COR-L47 (cell line): ENCODE measurements at places on chromosomes 6 and 20.
A peak's percentile ranks its signal among the peaks of the same experiment; 100 is the strongest.

- DNase-seq = no peak
Measured at GRCh38 chr20:14303651-14304050, 33.8 kb downstream of the FLRT3 start.

- DNase-seq = no peak
Measured at GRCh38 chr6:3405679-3406078, 51.2 kb downstream of the SLC22A23 start.

DNA sequence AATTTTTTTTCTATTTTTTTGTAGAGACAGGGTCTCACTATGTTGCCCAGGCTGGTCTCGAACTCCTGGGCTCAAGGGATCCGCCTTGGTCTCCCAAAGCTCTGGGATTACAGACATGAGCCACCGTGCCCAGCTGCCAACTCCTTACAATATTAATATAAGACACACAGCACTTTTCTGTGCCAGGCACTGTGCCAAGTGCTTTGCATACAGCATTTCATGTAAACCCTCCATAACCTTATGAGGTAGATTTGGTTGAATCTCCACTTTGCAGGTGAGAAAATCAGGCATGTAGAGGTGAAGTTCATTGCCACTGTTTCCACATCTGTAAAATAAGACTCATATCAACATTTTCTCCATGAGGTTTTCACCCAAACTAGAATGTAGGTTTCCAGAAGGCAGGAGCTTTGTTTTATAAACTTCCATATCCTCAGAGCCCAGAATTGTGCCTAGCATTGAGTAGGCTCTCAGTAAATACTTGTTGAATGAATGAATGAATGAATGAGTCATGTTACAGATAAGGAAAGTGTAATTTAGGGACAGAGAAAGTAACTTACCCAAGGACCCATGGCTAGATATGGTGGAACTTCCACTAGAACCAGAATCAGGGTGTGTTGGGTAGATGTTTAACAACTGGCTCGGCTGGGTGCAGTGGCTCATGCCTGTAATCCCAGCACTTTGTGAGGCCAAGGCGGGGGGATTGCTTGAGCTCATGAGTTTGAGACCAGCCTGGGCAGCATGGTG lies 3.0 kb upstream of the CTNNBL1 start:
- no peak for DNase-seq

- DNase-seq = no peak
Measured at GRCh38 chr6:31352683-31353383, 4.1 kb downstream of the HLA-B start.

GRCh38 chr6:110776413-110776812 lies 38.9 kb downstream of the CDK19 start:
- DNase-seq = no peak

DNA sequence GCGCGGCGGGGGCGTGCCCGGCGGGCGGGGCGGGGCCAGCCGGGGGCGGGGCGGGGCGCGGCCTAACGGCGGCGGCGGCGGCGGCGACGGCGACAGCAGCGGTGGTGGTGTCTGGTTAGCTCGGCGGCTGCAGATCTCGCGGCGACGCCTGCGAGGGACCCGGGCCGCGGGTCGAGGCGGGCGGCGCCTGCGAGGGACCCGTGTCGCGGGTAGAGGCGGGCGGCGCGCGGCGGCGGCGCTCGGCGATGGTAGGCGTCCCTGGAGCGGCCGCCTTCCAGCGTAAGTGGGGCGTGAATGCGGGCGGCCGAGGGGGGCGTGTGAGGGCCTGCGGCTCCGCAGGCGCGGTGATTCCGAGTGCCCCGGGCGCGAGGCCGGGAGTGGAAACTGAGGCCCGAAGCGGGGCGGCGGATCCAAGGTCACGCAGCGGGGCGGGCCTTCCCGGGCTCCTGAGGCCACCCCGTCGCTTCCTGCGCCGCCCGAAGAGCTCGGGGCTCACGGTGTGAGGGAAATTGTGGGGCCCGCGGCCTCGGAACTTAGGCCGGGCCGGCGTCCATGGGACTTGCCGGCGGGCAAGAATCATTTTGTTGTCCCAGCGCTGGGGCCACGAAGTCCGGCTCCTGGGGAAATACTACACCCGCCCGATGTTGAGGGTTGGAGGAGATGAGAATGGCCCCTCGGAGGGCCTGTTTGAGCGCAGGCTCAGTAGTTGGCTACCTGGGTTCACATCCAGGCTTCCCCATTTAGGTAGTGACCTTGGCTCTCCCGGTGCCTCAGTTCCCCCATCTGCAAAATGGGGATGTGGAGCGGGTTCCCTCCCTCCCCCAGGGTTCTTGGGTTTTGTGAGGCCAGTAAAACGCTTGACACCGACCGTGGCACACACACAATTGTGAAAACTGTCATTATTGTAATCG lies at the start of gene CBFA2T2:
TSS of gene CBFA2T2 (plus strand) at position 74 of the 911 bp plus-strand sequence. CDS start at position 246, 172 bp downstream.
- DNase-seq = no peak

GRCh38 chr6:8085053-8085511 lies 17.3 kb downstream of the EEF1E1 start:
- DNase-seq = no peak

- no peak for DNase-seq
Measured at GRCh38 chr6:130119211-130119610, 100.8 kb downstream of the L3MBTL3 start.

GRCh38 chr6:34546551-34547321 lies 9.4 kb downstream of the SPDEF start:
- DNase-seq = peak; percentile 98

GRCh38 chr6:138162955-138163575 lies 1.3 kb downstream of the ARFGEF3 start:
- no peak for DNase-seq

DNA sequence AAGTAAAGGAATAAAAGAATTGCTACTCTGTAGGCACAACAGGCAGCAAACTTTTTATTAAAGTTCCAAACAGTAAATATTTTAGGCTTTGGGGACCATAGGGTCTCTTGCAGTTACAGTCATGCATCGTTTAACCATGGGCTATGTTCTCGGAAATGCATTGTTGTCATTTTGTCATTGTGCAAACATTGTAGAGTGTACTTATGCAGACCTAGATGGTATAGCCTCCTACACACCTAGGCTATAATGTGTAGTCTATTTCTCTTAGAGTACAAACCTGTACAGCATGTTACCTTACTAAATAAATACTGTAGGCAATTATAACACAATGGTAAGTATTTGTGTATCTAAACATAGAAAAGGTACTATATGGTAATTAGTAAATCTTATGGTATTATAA lies 54.7 kb downstream of the CDS2 start:
- DNase-seq = no peak

- no peak for DNase-seq
Measured at GRCh38 chr6:116476002-116476678, 15.0 kb downstream of the CALHM6 start.

DNA sequence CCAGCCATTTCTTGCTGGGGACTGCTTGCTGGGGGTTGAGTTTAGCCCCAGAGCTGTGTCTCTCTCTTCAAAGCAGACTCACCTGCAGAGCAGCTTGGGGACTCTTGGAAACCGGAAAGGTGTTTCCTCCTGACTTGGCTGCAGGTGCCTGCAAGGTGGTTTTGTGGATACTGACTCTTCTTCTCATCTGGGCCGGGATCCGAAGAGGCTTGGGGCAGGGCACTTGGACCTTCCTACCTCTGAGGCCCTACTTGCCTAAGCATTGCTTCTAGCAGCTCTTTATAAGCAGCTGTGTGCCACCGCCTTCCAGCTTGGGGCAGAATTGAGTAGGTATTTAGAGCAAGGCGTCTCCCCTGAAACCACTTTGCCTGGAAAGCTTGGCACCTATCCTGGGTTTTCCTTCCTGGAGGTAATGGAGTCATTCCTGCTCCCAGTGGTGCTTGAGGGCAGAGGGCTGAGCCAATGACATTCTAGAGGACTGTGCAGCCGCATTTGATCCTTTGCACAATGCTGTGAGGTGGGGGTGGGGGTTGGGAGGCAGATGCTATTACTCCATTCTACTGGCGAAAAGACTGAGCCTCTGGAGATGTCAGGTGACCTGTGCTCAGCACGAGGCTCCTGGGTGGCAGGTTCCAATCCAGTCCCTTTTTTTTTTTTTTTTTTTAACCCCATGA lies 3.4 kb upstream of the CTSZ start:
- DNase-seq = no peak

DNA sequence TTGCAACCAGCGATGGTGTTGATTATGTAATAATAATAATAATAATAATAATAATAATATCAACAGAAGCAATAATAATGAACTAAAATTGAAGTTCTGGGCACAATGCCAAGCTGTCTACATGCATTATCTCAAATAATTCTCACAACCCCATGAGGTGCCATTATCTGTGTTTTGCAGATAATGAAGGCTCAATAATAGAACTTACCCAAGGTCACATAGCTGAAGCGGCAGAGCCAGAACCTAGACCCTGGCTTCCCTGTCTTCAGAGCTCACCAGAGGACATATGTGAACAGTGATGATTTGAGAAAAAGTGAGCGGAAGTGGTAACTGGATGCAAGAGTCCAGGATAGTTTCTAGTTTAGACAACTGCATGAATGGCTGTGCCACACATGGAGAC lies 91.0 kb downstream of the HIVEP1 start:
- peak; percentile 29 for DNase-seq

DNA sequence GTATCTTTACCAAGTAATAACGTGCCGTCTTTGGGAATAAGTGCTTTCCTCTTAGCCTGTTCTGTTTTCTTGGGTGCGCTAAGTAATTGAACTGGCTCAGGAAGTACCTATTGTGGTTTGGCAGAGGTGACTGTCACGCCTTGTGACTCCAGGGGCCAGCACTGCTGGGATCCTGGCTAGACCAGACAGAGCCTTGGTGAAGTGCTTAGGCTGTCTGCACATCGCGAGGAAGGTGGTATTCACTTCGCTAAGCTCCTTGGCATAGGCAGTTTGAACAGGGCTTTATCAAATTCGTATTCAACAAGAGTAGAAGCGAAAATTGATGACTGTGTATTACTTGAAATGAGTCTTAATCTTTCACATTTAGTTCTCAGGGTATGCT lies 17.6 kb downstream of the PRDM1 start:
- no peak for DNase-seq

DNA sequence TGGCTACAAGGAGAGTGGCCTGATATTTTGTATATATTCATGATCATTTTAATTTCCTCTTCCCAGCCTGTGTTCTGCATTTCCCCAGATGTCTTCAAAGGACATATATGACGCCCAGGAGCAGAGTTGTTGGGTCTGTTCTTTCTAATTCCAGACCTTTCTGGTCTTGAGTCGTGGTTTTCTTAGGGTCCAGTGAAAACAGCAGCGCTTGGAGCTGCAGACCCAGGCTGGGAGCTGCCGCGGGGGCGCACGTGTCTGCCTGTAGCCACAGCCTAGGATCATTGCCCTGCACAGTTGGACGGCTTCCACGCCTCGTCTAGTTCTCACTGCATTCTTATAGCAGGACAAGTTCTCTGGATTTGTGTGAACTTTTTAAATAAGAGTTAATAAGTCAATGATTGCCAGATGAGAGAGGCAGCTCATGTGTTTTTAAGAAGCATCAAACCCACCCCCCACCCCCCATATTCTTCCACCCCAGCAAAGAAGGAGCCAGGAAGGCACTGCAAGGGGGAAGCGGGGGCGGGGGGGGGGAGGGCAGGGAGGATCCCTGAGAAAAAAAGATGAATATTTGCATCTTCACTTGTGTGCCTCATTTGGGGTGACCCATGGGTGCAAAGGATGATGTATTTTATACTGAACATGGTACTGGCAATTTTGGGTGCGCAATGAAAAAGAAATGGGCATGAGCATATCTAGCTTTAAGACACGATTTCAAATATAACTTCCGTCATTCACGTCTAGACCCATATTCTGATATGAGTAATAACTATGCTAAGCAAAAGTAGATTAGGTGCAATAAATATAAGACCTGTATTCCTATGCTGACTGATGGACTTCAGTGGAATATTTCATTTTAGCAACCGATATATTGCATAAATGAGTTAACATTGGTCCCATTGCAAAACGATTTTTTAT lies 160.0 kb downstream of the TBXT start:
- DNase-seq = no peak

- DNase-seq = no peak
Measured at GRCh38 chr6:43784049-43784855, 14.2 kb downstream of the VEGFA start.

- DNase-seq = no peak
Measured at GRCh38 chr6:87541744-87542143, 48.0 kb downstream of the RARS2 start.

DNA sequence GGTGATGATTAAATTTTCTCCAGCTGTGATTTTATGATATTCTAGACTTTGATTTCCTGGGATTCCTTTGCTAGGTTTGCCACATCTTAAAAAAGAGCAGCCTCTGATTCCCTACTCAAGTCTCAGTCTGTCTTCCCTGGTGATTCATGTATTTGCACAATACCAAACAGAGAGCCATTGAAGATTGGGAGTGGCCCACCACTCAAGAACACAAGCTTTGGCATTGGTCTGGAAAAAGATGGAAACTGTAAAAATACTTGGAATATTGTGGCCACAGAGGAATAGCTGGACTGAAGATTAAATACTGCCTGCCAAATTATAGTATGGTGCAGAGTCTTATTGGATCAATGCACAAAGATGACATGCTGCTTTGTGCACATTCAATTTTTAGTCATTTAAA lies 32.9 kb downstream of the PTCHD4 start:
- no peak for DNase-seq

GRCh38 chr6:37456816-37457560 lies 24.0 kb downstream of the CMTR1 start:
- no peak for DNase-seq

DNA sequence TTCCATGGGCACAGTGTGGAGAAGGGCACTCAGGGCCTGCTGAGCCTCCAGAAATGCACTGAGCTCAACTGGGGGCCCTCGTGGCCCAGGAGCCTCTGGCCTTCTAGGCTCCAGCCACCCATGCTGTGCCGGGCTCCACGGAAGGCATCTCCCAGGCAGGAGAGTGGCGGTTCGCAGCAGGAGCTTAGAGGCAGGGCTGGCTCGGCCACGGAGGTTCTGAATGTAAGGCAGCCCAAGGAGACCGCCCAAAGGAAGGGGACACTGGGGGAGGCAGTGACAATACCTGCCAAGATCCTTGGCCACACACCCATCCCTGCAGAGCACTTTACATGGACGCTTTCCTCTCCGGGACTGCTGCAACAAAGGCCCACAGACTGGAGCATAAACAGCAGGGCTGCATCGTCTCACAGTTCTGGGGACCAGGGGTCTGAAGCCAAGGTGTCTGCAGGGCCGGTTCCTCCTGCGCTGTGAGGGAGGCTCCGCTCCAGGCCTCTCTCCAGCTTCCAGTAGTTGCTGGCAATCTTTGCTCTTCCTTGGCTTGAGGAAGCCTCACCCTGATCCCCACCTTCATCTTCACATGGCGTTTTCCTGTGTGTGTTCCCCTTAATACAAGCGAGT lies 128.2 kb upstream of the CDH4 start:
- no peak for DNase-seq

GRCh38 chr6:46207174-46207573 lies 36.4 kb upstream of the ENPP5 start:
- DNase-seq = no peak

DNA sequence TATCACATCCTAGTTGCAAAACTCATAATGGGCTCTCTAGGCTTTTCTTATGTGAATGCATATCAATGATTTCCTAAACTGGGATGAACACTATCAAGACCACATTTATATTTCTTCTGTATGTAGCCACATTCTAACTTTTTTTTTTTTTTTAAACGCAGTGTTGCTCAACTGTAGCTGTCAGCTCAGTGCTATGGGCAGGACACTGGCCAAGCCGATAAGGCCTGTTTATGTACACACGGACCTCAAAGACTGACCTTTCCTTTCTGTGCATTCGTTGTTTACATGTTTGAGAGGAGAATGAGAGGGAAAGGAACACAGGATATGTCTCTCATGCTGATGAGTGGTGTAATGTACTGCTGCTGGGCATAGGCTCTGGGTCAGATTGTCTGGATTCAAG lies 75.1 kb upstream of the B3GAT2 start:
- no peak for DNase-seq
